ENCODE measurements at places on chromosomes 1 and 21.
A peak's percentile ranks its signal among the peaks of the same experiment; 100 is the strongest.

DNA sequence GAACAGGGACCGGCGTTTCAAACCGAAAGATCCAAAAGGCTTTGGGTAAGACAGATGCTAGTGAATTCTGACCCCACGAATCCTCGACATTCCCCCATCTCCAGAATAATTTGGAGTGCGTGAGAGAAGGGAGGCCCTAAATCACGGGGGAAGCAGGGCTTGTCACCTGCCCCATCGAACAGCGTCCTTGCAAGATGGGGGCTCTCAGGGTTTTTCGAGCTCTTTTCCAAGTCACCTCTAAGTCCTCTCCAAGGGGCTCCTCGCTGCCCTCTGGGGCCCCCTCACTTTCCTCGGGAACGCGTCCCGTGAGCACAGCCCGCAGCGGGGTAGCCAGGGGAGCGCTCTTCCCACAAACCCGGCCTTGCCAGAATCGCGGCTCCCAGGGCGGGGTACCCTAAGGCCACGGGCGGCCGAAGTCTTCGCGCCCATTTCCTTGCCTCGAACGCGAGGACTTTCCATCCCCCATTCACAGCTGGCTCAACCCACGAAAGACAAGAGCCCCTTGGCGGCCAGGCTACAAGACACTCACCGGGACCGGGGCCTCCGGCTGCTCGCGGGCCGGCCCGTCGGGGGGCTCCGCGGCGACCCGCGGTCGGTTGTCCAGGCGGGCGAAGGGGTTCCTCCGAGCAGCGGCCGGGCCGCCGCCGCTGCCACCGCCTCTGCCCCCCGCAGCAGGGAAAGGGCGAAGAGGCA, 546 bp downstream of the DONSON start:
- peak; percentile 41 for DNase-seq

- no peak for DNase-seq
Observed at GRCh38 chr1:44985747-44986359, 542 bp downstream of the EIF2B3 start.

DNA sequence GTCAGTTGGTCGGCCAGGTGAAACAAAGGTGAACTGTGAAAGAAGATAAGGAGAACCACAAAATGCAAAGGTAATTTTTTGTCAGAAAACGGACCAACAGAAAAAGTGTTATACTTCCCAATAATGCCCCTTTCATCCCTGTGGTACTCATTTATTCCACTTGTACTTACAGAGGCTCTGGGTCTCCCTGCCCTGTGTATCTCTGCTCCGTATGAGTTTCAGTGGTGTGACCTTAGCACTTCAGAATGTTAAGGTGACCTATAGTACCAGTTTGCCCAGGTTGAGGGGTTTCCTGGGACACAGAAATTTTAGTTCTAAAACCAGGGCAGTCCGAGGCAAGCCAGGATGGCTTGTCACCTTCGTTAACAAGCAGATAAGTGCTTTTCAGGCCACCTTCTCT, 254.8 kb downstream of the OLFM3 start:
- DNase-seq: no peak

GRCh38 chr1:38046333-38046883, at the start of gene POU3F1:
Gene POU3F1, minus strand, starts transcription at chr1:38046793. Its CDS starts 50 bp downstream, at chr1:38046743.
- DNase-seq: no peak

- DNase-seq: no peak
Observed at GRCh38 chr1:997993-998744, 1.7 kb downstream of the HES4 start.

- DNase-seq: no peak
Observed at GRCh38 chr1:151402764-151403163, 3.4 kb downstream of the PSMB4 start.

GRCh38 chr21:17730782-17731181, 88.4 kb downstream of the C21orf91 start:
- DNase-seq: no peak

DNA sequence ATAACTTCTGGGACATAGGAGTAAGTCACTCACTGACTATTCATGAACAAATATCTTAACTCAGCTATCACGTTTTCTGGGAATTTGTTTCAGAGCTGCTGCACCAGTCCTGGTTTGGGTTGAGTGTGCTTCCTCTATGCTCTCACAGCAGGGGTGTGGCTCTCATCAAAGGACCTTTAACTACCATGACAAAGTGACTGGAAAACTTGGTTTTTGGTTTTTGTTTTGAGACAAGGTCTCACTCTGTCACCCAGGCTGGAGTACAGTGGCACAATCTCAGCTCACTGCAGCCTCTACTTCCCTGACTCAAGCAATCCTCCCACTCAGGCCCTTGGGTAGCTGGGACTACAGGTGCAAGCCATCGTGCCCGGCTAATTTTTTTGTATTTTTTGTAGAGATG, 4.1 kb downstream of the ILDR2 start:
- peak; percentile 19 for DNase-seq

- peak; percentile 54 for DNase-seq
Observed at GRCh38 chr1:214332946-214333798, 52.2 kb downstream of the SMYD2 start.

- no peak for DNase-seq
Observed at GRCh38 chr1:17204546-17205440, at the start of gene PADI1. Gene PADI1, plus strand, starts transcription at chr1:17205128. Its CDS starts 90 bp downstream, at chr1:17205218.

DNA sequence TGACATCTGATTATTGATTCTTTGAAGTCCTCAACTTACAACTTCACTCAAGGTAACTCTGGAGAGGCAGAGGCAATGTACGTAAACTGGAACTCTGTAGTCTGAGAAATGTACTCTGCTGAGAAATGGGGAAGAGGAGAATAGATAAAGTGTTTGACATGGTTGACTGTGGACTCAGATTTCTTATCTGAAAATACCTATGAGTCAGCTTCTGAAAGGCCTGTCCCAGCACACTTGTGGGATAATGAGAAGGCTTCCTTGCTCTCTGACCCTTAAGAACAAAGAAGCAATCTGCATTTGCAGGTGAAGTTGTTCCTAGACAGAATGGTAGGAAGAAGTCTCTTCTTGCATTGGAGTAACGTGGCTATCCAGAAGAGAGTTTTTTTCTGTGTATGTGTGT, 1573.5 kb downstream of the BRINP3 start:
- no peak for DNase-seq
